Substantia nigra (tissue), 51 donors: ENCODE measurements at places on chromosomes 11 and 22.

DNA sequence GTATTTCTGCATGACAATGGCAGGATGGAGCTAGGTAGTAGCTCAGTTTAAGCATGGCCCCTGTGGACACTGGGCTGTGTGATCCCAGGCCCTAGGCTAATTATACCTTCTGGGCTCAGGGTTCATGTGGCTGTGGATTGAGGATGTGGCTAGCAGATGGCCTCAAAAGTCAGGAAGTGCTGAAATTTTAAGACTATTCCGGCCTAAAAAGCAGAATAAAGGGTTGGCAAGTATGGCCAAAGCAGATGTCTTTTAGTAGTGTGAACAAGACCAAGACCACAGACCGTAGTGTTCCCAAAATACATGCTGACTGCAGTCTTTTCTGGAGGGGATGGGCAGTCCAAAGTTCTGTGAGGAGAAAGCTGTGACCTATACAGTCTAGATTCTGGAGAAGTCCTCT lies 115.7 kb upstream of the RAG2 start:
- DNase-seq = no peak

DNA sequence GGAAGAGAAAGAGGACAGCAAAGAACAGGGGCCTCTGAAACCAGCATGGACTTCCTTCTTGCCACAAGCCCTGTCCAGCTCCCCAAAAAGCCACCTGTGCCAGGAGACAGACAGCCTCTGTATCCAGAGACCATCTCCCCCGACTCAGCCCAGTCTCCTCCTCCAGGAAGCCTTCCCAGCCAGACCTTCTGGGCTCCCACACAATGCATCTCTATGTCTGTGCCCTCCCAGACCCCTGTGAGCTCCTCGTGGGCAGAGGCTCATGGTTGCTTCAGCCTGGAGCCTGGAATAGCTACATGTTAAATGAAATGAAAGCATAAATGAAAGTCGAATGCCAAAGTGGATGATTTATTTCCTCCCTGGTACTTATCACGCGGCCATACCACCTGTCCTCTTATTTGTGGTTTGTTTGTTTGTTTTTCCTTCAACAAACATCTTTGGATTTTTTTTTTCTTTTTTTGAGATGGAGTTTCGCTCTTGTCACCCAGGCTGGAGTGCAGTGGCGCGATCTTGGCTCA lies 7.3 kb upstream of the ARAP1 start:
- no peak for DNase-seq

GRCh38 chr22:34960005-34960404 lies 106.0 kb upstream of the ISX start:
- no peak for DNase-seq

DNA sequence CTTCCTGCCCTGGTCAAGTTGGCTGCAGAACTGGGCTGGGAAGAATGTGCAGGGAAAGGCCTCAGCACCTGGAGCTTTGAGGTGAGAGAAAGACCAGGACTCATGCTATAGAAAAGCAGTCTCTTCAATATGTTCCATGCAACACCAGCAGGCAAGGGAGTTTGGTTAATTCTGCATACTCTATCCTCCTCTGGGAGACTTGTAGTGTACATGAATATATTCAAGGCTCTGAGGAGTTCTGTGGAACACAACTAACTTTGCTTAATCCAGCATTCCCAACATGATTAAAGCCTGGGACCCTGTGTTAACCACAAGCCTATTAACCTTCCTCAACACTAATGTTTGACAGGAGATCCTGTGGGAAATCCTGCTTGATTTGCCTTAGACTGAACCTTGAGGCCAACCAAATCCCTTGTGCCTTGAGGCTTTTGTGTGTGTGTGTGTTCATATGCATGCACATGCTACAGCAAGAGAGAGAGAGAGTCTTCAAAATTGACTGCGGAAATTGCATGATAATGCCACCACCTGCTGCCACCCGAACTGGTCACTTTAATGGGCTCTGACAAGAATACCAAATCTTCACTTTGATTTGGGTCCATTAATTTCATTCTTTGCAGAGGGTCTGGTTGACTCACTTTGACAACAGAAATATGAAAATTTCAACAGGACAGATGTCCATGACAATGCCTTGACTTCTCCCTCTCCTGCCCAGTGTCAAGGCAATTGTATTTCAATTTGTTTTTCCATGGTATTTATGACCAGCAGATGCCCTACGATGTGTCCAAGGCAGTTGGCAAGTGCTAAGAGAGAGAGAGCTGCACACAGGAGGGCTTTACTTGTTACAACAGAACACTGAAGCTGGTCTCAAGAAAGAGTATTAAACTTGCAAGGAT lies 238.2 kb upstream of the ZBED5 start:
- DNase-seq = no peak

DNA sequence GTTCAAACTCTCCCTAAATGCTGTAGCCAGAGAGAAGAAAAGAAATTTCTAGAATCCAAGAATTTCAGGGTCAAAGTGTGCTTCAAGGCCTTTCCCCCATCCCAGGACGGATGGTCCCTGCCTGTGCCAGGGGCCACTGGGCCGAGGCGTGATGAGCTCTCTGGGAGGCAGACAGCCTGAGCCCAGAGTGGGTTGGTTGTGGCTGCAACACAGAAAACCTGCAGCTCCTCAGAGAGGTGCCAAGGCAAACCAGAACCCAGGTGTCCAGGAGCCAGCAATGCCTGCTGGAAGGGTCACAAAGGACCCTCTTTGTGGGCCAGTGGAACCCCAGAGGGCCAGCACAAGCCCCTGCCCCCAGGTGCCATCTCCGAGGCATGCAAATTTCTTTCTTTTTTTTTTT lies 2.6 kb upstream of the APOL6 start:
- no peak for DNase-seq

GRCh38 chr11:88435415-88435814 lies 97.9 kb upstream of the CTSC start:
- no peak for DNase-seq

- DNase-seq = no peak
These were observed 736.0 kb upstream of the CCDC90B start for GRCh38 chr11:84022201-84022600.

DNA sequence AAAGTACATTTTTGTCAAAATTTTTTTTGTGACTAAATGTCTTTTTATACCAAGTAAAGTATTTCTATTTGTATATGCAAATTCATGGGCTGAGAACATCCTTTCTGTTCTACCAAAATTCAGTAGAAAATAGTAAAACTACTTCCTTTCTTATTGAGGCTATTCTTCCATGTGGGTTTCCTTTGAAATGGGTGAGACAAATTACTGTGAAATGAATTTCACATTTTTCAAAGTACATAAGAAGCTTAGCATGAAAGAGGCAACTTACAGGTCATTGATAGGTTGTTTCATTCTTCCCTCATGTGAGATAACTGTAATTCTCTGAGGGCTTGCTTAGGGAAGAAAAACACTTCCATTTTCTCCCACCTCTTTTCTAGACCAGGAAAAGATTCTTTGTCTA lies 1.0 kb upstream of the OR6X1 start:
- no peak for DNase-seq

DNA sequence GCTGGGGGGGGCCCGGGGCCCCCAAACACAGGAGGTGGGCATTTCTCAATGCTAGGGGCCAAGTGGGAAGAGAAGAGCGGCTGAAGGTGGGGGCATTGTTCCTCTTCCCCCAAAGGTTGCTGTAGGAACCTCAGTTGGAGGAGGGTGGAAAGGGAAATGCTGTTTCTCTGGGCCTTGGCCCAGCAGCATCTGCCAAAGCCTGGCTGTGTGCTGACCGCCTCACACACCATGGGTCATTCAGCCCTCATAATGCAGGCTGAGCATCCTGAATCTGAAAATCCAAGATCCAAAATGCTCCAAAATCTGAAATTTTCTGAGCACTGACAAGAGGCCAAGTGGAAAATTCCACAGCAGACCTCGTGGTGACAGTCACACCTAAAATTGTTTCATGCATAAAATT lies 49.0 kb upstream of the BID start:
- no peak for DNase-seq

DNA sequence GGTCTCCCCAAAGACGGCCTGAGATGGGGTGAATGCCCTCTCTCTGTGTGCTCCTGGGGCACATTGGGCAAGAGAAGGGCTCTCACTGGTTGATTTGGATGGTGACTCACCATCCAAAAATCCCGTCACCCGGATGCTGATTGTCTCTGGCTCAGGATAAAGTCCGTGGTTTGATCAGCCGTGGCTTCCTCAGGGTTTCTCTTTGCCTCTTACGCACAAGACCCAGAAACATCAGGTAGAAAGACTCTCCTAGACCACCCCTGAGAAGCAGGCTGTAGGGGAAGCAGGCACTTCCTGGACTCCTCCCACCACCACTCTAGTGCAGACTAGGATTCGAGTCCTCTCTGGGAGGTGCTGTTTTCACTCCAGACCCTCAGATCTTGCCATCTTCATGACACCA lies 176.1 kb upstream of the NCAM1 start:
- no peak for DNase-seq

DNA sequence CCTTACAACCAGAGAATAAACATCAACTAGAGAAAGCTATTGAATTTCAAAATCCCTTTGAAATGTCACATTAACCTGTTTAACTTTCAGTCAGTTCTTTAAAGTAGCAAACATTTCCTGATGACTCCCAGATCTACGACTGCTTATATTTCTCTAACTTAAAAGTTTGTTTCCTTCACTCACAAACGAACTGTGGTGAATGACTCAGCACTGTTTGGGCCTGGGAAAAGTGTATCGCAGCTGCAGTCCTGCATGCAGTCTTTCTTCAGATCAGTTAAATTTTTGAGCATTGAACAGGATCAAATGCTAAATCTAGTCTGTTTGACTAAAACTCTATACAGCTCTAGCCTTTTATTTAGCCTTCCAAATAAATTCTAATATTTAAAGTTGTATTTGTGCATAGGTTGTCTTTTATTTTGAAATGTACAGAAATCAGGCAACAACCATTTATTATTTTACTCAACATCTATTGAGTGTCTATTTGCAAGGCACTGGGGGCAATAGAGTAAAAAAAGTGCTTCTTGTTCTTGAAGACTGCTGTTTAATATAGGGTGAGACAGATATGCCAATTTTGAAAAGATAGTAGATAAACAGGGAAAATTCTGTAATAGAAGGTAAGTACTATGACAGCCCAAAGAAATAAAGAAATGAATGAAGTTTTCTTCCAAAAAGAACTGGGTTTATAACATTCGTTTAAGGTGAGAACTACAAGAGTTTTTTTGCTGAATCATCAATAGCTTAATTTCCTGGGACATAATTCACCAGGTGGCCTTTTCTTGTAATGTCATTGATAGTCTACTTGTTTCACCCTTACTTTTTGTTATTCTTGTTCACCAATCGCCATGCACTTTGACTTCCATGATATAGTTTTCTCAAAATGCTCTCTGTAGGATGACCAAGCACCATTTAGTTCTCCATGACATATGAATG lies 235.4 kb downstream of the METTL15 start:
- DNase-seq = no peak

- DNase-seq = no peak
These were observed 39.3 kb upstream of the PTPRJ start for GRCh38 chr11:47940904-47941649.

- no peak for DNase-seq
These were observed 53.2 kb downstream of the SHISAL1 start for GRCh38 chr22:44259366-44260215.

GRCh38 chr11:14376920-14377319 lies 17.9 kb upstream of the RRAS2 start:
- no peak for DNase-seq

DNA sequence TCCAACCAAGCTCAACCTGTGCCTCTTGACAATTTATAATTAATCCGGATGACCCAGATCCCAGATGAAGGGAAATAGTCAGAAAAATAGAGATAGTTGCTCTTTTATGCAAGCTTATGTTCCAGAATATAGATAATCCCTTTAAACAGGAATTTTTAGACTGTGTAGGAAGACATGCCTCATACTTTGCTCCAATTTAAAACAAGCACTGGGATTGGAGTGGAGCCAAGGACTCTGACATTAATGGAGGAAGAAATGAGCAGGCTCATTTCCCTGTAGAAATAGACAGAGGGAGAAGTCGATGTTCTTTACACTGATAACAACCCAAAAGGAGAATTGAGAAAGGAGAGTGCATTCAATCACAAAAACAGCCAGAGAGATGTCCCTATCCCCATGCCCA lies 70.1 kb upstream of the LRRC55 start:
- no peak for DNase-seq

GRCh38 chr22:19571207-19571795 lies 47.1 kb upstream of the CLDN5 start:
- DNase-seq = no peak

DNA sequence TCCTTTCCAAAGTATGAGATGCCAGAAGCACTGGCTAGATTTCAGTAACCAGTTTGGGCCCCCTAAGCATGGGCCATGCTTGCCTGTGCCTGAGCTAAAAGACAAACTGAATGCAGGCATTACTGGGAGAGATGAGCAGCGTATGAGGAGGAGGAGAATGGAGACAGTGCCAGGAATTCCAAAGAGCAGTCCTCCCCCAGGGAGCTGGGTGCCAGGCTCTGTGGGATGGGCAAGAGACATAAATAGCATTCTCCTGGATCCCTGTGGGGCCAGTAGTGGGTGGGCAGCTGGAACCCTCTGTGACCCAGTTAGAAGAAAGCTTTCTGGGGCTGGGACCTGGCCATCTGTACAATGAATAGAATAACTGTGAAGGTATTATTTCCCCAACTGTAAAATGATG lies 235.6 kb downstream of the KCNA4 start:
- DNase-seq = no peak

DNA sequence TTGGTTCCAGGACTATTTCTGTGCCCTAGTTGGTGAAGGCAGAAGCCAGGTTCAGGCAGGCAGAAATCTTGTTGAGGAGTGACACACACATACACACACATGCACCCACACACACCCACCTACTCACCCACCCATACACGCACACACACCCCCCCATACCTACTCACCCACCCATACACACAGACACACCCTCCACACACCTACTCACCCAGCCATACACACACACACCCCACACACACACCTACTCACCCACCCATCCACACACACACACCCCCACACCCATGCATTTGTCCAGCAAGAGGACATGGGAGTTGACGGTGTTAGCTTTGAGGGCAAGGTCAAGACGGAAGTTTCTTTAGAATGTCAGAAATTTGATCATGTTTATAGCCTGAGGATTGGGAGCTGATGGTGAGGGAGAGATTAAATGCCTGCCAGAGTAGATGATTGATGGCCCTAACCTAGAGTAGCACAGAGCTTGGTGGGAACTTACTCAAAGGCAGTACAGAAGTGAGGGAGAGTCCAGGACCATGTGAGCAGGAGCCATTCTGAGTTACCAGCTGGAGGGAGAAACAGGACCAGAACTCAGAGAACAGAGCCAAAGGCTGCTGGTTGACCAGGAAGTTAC lies 68.9 kb downstream of the CYB5R2 start:
- DNase-seq = no peak

DNA sequence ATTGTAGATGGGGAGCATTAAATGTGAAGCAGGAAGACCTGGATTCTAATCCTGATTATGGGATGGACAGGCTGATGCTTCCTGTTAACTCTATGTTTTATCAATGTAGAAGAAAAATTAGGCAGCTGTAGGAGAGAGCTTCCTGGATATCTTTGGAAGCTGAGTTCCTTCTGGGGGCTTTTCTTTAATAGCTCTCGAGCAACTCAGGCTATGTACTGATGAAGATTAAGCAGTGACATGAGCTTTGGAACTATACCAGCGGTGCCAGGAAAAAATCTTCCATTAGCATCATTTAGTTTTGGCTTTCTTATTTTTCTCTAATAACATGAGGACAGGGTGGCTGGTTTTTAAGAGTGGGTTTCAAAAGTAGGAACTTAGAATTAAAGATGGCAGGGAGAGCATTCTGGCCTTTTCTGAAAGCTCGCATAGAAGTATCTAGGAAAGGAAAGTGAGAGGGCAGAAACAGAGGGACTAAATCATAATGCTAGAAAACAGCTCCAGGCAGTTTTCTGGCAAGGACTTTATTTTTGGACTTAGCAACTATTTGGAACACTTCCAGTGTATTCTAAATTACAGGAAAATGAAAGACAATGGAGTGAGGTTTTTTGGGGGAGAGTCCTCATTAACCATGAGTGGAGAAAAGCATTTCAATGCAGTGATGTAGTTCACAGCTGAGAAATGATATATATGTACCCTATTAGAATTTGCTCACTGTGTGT lies 69.2 kb upstream of the RRM1 start:
- no peak for DNase-seq
